ENCODE measurements at places on chromosomes 3 and 15. TPM values are rescaled to one million over a fixed set of nuclear protein-coding genes. Genes with fewer than 3 reads are reported as not detected.

DNA sequence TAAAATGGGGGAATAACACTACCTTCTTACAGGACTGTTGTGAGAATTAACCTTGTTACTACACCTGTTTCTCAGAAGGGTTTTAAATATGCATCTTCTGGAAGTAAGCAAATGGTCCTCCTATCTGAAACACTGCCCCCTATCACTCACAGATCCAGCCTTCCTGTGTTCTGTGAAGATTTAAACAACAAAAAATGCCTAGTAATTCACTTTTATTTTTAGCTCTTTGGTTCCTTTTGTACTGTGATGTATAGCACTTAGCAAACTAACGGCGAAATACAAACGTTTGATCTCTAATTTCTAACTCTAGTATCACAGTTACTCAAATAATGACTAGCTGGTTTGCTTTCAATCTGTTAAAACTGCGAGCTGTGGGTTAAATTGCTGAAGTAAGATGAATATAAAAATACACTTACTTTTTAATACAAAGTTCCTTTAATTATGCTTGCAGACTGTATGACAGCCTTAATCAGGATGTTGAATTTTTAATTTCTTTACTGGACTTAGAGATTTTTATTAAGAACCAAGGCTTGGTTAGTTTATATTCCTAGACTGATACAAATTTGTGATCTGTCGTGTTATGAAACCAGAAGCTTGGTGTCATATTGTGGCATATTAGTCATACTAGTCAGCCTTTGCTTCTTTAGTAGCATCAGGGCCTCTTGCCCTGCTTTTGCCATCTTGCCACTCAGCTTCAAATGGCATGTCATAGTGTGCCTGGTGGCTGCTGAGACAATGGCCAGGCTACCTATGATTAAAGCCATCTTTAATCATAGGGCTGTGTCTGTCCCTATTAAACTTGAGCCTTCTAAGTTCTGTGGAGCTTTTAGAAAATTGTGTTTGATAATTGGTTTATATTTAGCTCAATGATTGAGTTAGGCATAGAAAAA, 9.2 kb downstream of the EIF3J start:
- DNase-seq = no peak

- DNase-seq = no peak
Observed at GRCh38 chr15:75577401-75578172, 1.5 kb downstream of the PTPN9 start.

GRCh38 chr3:24832891-24833290, 338.2 kb upstream of the THRB start:
- no peak for DNase-seq

GRCh38 chr15:32730677-32731654, 13.2 kb downstream of the GREM1 start:
- peak; percentile 13 for DNase-seq

DNA sequence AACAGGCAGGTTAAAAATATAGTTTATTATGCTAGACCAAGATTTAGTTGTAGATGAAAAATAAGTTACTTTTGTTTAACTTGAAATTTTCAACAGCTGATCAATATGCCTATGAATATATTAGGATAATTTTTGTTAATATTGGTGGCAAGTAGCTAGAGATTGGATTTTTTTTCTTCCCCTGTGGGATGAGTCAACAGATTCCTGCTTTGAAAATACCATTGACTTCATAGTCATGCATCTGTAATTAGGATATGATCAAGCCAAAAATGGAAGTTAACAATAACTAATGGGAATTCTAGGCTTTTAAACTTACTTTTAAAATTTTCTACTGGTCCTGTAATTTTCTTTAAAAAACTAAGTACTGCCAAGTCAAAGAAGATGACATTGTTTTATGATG, 211.7 kb downstream of the ZIC1 start:
- no peak for DNase-seq

DNA sequence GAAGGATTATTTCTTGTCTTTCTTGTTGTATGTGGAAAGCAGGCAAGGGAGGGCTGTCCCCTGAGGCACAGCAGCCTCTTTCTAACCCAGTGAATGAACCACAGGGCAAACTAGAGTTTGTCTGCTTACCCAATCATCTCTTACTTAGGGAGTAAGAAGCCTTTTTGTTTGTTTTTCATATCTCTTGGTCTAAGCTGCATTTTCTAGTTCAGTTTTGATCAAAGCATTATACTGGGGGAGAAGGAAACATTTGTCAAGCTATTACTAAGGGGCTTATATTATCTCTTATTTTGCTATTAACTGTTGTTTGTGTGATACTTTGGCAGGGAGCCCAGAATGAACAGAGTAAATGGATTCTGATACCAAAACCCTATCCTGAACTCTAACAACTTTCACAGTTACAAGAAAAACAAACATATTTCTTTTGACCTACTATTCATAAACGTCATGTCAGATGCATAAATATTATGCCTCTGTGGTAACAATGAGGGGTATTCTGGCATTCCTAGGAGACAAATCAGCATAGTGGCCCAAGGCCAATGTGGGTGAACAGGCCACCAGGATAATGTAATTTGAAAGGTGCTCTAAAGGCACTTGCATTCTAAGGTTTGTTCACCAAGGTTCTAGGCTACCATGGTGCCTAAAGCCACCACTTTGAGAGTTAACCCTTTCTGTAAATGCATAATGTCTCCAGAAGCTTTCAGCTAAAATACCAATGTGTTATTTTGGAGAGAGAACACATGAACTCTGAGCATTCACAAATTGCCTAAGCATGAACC, 271.6 kb upstream of the ZPLD1 start:
- peak; percentile 52 for DNase-seq

- no peak for DNase-seq
Observed at GRCh38 chr15:47983533-47983932, 137.3 kb upstream of the SLC24A5 start.

DNA sequence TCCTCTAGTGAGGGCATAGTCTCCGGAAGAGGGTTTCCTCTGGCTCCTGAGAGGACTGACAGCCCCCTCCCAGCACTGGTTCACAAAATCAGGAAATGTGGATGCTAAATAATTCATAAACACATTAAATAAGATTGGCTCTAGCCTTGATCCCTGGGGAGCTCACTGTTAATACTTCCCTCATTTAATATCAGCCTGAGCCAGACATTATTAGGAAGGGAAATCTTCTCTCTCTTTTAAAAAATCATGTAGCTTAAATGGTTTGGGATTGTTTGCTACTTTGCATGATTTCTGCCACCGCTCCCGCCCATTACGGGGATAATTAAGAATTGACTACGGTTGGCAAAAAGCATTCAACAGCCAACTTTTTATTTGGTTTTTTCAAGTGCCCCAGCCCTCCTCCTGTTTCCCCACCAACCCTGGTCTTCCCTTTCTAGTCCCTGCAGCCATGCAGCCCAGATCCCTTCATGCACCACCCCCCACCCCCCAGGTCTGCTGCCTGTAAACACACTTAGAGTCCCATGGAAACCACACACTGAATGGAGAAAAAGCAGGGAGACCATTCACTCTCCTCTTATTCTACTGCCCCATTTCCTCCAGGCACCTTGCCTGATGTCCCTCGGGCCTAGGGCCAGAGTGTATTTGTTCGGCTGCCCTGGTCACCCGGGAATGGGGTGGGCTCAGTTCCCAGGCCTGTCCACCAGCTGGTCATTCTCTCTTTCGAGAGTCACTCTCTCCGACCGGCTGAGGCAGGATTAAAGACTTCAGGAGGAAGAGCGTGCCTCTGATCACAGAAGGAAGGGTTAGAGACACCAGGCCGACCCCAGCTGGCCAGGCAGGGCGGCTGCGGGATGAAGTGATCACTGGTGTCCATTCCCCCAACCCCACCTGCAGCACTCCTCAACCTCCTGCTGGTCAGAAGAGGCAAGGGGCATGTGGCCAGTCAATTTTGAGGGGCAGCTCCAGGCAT, 45.1 kb downstream of the SEMA5B start:
- DNase-seq = no peak

- peak; percentile 27 for DNase-seq
Observed at GRCh38 chr15:57647791-57648130, 56.1 kb downstream of the MYZAP start.

DNA sequence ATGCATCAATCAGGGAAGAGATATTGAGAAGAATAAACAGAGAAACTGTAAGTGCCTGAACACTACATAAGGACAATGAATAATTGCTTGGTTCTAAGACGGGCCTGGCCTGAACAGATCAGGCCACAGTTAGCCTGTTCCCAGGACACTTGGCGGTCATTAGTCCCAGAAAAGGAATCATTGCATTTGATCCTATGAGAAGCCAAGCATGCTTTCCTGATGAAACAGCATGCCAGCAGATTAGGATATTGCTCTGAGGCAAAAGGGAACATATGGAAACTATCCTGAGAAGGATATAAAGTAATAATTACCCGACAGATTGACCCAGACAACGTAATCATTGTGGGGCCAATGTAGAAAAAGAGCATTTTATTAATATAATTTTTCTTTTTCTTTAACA, 51.9 kb downstream of the STRIT1 start:
- DNase-seq = no peak

- no peak for DNase-seq
Observed at GRCh38 chr15:86796521-86796920, 716.9 kb downstream of the AGBL1 start.

- no peak for DNase-seq
Observed at GRCh38 chr15:36469311-36469966, 110.0 kb upstream of the CDIN1 start.

DNA sequence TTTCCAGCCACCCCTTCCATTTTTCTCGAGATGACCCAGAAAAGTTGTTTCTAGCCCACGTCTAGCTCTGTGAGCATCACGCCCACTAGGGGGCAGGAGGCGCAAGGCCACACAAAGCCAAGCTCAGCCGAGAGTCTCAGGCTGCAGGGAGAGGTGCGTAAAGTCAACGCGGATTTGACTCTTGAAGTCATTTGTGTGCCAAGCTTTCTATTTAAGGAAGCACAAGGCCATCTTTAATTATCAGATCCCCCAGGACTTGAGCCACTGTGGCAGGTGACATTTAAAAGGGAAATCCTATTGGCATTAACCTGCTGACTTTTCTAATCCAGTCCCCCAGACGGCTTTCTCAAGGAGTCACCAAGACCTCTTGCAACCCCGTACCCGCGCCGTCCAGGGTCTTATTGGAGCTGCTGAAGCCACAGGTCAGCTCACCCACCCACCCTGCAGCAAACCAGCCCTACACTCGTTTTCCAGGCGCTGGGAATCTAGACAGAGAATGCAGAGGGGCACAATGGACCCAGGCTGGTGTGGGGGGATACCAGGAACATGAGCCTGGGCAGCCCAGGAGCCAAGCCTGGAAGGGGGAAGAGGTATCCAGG, 62.1 kb downstream of the CAPN7 start:
- peak; percentile 90 for DNase-seq

- DNase-seq = no peak
Observed at GRCh38 chr15:48866141-48866563, 11.8 kb upstream of the EID1 start.

- DNase-seq = no peak
Observed at GRCh38 chr15:61687651-61688050, 372.6 kb downstream of the VPS13C start.

DNA sequence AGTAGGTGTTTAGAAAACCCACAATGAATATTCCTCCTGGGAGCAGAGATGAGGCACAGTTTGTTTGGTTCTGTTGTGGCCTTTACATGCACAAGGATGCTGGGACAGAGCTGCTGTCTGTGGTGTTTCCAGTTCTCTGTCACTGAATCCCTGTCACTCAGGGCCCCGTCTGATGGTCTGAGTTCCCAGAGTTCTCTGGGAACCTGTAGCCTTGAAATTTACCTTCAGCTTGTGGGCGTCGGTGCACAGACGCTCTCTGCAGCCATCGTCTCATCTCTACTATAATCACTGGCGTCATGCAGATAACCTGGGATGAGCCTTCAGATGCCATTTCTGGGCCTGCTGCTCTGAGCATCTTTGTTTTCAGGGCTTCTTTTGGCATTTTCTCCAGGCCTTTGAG, 81.9 kb downstream of the LRRK1 start:
- DNase-seq = no peak

GRCh38 chr3:39149498-39150147, 3.8 kb downstream of the CSRNP1 start:
- DNase-seq = no peak

DNA sequence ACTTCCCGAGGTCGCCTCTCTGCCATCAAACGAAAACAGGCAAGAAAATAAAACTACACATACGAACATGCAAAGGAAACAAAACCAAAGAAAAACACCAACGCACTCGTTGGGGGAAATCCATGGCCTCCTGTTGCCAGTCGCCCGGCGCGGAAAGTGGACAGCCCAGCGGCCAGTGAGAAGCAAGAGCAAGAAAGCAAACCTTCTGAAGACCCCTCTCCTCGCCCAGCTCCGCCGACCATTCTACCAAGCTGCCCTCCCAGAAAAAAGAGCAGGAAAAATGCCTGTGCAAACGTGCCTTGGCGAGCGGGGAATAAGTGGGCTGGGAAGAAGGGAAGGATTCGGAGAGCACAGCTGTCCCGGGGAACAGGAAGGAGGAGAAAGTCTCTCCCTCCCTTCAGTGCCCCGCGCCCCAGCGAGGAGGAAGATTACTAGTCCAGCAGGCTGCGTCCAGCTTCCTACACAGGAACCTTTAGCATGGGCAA, 802 bp upstream of the NECTIN3 start:
- DNase-seq = peak; percentile 67

GRCh38 chr15:59166166-59166565, 40.5 kb upstream of the LDHAL6B start:
- DNase-seq = no peak

- no peak for DNase-seq
Observed at GRCh38 chr3:97612632-97613031, 151.9 kb upstream of the ARL6 start.

GRCh38 chr3:12342151-12342550, 53.3 kb downstream of the PPARG start:
- no peak for DNase-seq

DNA sequence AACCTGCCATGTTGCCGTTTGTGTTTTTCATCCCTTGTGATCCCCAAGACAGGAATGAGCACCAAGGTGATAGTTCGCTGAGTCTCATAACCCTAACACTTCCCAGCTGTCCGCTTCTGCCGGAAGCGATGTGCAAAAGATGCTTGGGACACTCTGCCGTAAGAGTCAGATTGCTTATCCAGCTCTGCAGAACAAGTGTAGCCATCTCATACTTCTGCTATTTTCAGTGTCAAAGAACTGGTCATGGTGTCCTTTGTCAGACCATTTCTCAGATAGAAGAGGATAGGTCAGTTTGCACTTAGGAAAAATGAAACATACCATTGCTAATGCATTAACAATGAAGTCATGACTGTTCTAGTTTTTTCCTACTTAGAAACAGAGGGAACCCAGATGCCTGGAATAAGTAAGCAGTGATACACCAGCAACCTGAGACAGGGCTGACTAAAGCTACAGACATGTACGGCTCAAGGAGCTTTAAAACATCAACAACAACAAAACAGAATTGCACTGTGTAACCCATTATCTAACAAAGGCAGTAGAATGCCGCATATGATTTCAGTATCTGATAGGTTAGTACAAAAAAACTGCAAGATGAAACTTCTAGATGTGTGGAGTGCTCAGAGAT, 134.0 kb upstream of the IL12A start:
- no peak for DNase-seq

GRCh38 chr15:70096215-70097062, 1.3 kb downstream of the TLE3 start:
- peak; percentile 37 for DNase-seq

The UBXN7 gene
- 10.3 TPM for polyA plus RNA-seq

The GOLGA6A gene
- not detected for polyA plus RNA-seq

The GLDN gene
- 1.1 TPM for polyA plus RNA-seq

The GOLGA8T gene
- polyA plus RNA-seq = 0.07 TPM

The GABRA5 gene
- not detected for polyA plus RNA-seq

The DZIP3 gene
- polyA plus RNA-seq = 5.2 TPM

The PIF1 gene
- 0.40 TPM for polyA plus RNA-seq
